IMR-90 (cell line): ENCODE measurements at places on chromosomes 4 and X. TPM values are rescaled to one million over a fixed set of nuclear protein-coding genes. Genes with fewer than 3 reads are reported as not detected.

C4orf50 gene
- total RNA-seq, result not detected in 2 replicates

USP17L24 gene
- total RNA-seq, result not detected in 2 replicates

MAGEA4 gene
- total RNA-seq, result not detected in 2 replicates

TEC gene
- 0.54 and 1.1 TPM in 2 replicates for total RNA-seq

TSR2 gene
- total RNA-seq, result 8.8 and 14.4 TPM in 2 replicates

- no peaks in the 10 kb centered on the region for H3K36me3 ChIP-seq
- DNase-seq, result no peak
- no peak overlapping the region for H3K4me3 ChIP-seq
- no peak overlapping the region for H3K27ac ChIP-seq
- H3K4me1 ChIP-seq, result no peaks in the 10 kb centered on the region
Measured at GRCh38 chr4:55012363-55013230, 112.8 kb downstream of the KDR start.

DNA sequence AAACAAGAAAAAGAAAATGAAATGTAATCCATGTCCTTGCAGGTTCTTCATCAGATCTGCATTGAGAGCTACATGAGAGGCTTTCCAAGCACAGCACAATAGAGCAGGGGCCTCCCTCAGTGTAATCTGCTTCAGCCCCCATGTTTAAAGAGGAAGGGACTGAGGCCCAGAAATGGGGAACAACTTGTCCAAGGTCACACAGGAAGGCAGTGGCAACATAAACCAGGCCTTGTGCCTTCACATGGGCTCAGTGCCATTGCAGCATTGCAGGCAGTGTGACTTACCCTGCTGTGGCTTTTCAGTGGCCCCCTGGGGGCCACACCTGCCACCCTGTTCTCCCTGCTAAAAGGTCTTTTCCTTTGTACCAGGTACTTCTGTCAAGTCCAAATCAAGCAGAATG lies 20.9 kb upstream of the CD99L2 start:
- no peaks in the 10 kb centered on the region for H3K27me3 ChIP-seq
- H3K4me1 ChIP-seq, result no peaks in the 10 kb centered on the region
- no peak overlapping the region for H3K27ac ChIP-seq
- H3K4me3 ChIP-seq, result no peak overlapping the region
- no peak for DNase-seq

DNA sequence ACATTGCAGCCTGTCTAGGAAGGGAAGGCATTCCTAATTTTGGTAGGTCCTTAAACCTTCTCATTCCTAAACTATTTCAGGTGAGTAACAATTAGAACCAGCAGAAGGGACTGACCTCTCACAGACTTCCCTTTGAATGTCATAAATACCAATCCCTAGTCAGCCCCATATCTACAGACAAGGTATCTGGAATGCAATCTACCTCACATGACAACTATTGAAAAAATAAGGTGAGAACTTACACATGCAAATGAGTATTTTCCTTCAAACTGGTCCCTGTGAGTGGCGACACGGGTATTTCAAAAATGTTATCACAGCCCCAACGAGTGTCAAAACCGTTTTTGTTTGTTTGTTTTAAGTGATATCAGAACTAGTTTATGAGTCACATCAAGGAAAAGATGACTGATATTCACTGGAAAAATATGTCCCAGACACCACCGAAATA lies 102.4 kb upstream of the VCX2 start:
- no peaks in the 10 kb centered on the region for H3K36me3 ChIP-seq
- no peak for DNase-seq
- H3K27ac ChIP-seq, result no peak overlapping the region
- H3K4me3 ChIP-seq, result no peak overlapping the region
- H3K4me1 ChIP-seq, result no peaks in the 10 kb centered on the region
- no peaks in the 10 kb centered on the region for H3K27me3 ChIP-seq

DNA sequence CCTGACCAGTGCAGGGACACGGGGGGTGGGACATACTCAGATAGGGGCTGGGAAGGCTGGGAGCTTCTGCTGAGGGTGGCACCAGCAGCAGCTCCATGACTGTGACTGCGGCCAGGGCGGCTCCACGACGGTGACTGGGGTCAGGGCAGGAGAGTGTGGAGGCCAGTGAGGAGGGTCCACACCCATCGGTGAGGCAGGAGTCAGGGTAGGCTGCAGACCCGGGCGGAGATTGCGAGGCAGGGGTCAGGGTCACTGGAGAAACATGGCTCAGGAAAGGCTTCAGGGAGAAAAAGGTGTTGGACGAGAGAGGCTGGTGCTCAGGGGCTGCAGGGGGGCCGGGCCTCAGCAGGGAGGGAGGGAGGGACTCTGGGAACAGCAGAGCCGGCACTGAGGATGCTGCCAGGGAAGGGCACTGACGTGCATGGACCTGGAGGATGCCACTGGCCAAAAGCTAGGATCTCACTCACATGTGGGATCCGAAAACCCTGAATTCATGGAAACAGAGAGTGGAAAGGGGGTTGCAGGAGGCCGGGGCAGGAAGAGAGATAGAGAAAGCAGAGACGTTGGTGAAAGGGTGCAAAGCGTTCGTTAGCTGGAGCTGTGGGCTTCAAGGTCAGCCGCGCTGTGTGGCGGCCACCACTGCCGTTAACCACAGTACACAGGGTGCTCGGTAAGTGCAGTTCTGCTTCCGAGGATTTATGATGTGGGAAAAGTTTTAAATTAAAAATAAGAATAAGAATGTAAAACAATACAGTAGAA lies 22.0 kb downstream of the ATP5ME start:
- H3K4me1 ChIP-seq, result no peaks in the 10 kb centered on the region
- no peaks in the 10 kb centered on the region for H3K36me3 ChIP-seq
- no peak for DNase-seq
- no peak overlapping the region for H3K4me3 ChIP-seq

GRCh38 chr4:82851885-82852750 lies 38.8 kb downstream of the SEC31A start:
- peaks cover 61% of the 10 kb centered on the region for H3K36me3 ChIP-seq
- no peaks in the 10 kb centered on the region for H3K4me1 ChIP-seq
- DNase-seq, result peak; percentile 49
- no peak overlapping the region for H3K27ac ChIP-seq

DNA sequence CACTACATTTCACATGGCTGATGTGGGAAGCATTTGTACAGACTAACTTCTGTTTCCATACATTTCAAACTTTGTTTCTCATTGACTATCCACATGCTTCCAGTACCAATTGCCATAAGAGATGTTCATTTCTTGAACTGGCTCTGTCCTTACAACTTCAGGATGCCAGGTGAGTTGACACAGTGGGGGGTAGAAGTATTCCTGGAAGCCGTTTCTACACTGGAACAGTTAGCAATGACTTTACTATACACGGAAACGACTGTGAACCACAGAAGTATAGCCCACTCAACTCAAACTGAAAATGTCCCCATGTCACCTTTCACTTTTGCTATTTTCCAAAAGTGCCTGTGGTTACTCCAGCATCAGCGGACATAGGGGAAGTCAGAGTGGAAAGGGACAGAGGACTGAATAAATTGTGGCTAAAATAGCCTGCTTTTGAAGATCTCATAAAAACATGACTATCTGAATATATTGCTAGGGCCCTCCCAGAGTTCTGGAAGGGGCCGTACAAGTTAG lies 38.0 kb upstream of the DSPP start:
- H3K27ac ChIP-seq, result no peak overlapping the region
- no peak for DNase-seq
- H3K4me3 ChIP-seq, result no peak overlapping the region
- no peaks in the 10 kb centered on the region for H3K27me3 ChIP-seq

GRCh38 chr4:78928835-78929234 lies 10.4 kb downstream of the PAQR3 start:
- H3K27ac ChIP-seq, result no peak overlapping the region
- H3K27me3 ChIP-seq, result no peaks in the 10 kb centered on the region
- peaks cover 13% of the 10 kb centered on the region for H3K36me3 ChIP-seq

GRCh38 chrX:29913647-29914046 lies 301.7 kb upstream of the MAGEB2 start:
- H3K36me3 ChIP-seq, result no peaks in the 10 kb centered on the region
- no peak overlapping the region for H3K27ac ChIP-seq
- H3K27me3 ChIP-seq, result no peaks in the 10 kb centered on the region
- H3K4me3 ChIP-seq, result no peak overlapping the region
- no peak for DNase-seq
- no peaks in the 10 kb centered on the region for H3K4me1 ChIP-seq
